ENCODE measurements at places on chromosomes 4 and X. TPM values are rescaled to one million over a fixed set of nuclear protein-coding genes. Genes with fewer than 3 reads are reported as not detected.
A peak's percentile ranks its signal among the peaks of the same experiment; 100 is the strongest.

DNA sequence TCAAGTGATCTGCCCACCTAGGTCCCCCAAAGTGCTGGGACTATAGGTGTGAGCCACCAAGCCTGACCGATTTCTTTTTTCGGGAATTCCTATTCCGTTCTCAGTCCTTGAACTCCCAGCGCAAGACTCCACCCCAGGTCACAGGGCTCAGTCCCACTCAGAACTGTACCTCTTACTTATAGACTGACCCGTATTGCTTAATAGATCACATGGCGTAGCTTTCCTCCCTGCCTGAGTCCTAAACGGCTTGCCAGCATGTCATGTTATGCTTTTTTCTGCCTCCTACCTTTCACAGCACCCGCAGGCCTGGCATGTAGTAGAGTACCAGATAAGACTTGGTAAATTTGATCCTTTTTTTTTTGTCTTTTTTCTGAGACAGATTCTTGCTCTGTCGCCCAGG lies 22.4 kb downstream of the SAT1 start:
- DNase-seq: no peak

DNA sequence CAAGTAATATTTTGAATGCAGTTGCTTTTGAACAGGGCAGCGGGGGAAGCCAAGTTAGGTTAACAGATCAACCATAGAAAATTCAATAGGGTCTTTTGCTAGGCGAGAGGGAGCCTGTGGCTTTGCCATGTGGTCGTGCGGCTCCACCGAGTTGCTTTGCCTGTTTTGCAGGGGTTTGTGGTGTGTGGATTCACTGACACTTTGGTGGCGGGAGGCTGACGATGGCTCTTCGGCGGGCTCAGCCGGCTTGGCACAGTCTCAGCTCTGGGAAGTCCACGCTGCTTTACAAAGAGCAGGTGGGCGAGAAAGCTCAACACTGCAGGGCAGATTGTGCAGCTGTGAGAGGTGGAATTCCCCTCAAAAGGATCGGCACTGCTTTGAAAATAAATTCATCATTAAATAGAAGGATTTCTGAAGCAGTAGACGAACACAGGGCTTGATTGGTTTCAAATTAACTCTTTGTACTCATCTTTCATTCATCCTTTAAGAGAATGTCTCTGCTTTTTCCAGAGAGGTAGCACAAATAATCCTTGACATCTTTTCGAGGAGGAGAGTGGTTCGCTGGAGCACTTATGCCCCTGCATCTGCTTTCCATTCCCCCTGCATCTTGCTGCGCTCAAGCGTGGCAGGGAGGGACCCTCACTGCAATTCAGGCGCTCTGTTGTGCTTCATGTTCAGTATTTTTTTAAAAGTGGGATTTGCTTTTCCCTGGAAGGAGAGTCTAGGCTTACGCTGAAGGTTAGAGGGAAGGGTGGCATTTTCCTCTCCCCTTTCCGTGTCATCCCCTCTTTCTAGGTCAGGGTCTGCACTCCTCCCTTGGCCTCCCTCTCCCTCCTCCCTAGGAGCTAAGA lies 201.8 kb upstream of the LEF1 start:
- no peak for DNase-seq

GRCh38 chr4:64417974-64418373 lies 8.7 kb upstream of the TECRL start:
- DNase-seq: peak; percentile 29

DNA sequence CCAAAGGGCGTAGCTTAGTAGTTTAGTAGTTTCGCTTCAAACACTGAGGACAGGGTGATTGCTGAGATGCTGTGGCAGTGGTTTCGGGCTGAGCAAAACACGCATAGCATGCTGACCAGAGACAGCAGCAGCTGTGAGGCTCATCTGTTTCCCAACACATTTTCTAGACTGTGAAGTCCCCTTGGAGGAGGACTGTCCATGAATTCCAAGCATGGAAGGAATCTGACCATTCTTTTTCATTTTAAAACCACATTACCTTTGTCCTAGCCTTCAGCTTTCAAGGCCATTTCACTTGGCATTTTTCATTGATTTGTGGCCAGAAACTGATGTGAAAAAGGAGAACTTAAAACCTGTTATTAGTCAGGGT lies 240.9 kb downstream of the PALLD start:
- DNase-seq: no peak

- no peak for DNase-seq
Measured at GRCh38 chr4:86482306-86483172, 111.6 kb upstream of the PTPN13 start.

GRCh38 chr4:38943343-38943742 lies 75.7 kb downstream of the FAM114A1 start:
- peak; percentile 45 for DNase-seq

DNA sequence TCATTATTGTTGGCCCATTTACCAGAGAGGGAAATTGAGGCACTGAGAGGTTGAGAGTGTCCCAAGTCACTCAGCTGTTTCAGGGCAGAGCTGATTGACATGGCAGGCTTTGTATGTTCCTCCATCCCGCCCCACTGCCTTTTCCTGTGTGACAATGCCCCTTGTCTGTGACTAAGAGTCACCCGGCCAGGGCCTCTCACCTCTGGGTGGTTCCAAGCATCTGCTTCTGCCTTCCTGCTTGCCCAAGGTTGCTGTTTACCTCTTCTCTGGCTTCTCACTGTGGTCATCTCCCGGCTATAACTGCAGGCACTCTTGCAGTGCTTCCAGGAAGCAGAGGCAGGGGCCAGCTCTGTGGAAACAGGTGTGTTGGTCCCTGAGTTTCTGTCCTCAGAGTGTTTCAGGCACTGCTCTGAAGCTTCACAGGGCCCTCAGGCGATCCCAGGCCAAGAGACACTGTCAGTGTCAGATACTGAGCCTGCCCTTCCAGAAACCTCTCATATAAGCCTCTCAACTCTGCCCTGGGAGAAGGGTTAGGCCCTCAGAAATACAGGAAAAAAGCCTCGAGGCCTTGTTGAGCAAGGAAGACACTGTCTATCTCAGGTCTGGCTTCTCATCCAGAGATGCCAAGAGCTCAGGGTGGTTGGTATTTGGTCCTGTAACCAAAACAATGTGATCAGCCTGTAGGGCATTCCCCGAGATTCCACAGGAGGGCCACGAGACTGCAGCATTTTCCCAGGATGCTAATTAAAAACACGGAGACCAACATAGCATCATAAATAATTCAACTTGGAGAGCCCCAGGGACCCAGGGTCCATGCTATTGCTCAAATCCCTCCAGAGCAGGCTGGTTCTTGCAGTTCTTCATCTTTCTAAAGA lies 42.0 kb upstream of the PROM1 start:
- no peak for DNase-seq

DNA sequence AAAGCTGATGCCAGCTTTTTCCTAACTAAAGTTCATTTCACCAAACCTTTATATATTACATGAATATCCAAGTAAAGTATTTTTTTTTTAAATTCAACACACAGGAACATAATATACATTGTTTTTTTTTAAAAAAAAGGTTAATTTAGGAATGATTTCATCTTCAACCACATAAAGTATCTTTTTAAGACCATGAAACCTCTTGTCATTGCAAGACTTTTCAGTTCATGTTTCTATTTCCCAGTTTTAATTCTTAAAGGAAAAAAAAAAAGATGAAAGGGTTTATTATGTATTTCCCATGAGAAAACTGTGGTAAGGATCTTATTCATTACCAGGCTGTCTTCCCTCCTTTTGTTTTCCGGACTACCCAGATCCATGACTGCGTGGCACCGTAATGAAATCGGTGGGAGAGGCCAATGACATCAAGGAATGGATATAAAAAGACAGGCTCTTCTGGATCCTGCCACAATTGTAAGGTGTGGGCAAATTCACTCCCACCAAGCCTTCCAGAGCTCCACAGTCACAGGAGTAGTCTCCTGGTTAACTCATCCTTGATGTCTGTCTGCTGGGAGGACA lies 84.7 kb upstream of the CBR4 start:
- DNase-seq: no peak

DNA sequence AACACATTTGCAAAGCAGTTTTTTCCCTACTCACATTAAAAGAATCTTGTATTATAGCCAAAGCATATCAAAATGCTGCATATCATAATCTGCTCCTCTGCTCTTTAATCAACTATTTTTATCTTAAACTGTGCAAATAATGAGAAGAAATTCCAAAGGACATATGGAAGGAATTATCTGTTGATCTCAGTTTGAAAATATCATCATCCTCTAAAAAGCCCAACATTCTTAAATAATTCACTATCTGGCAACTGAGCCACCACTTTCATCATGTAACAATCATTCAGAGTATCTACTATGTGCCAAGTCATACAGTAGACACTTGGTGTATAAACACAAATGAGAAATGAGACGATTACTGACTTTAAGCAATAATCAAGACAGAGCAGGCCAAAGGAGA lies 63.0 kb downstream of the PRSS12 start:
- DNase-seq: no peak

DNA sequence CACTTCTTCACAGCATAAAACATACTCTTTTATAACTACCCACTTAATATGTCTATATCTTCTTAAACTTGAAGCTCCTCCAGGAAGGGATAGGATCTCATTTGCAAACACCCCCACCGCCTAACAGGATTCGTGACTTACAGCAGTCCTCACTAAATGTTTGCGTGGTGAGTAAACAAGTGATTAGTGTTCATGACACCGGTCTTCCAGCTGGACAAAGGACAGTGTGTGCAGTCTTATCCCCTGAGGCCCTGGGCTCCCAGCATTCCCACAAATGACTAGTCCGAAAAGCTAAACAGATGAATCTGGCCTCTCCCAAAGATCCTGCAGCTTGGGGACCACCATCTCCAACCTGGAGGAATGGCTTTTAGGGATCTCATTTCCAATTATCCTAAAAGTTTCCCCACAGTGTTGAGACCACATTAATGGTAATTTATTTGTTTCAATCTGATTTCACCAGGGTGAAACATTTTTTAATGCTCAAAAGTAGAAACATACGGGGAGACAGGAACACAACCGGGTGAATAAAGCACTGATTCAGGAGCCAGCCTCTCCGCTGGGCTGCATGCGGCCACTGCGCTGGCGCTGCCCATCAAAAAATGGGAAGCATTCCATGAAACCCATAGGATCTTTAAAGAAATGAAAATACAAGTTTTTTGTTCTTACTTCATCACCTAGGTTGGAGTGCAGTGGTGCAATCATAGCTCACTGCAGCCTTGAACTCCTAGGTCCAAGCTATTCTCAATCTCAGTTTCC lies 69.2 kb downstream of the HADH start:
- DNase-seq: no peak

DNA sequence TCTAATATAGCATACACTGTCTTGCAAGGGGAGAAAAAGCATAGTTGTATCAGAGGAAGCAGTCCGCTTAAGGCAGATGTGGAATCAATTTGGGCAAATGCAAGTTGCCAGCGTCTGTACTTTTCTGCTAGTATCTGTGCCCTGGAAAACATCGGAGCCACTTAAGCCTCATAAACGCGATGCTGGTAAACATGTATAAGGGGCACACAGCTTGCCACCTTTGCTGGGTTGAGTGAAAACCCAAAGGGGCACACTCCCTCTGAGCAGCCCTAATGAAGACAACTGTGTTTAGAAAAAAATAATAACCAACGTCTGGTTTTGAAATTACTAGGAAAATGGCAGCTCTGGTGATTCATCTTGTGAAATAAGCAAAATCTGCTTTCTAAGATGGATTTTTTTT lies 24.3 kb downstream of the SMIM20 start:
- DNase-seq: no peak

DNA sequence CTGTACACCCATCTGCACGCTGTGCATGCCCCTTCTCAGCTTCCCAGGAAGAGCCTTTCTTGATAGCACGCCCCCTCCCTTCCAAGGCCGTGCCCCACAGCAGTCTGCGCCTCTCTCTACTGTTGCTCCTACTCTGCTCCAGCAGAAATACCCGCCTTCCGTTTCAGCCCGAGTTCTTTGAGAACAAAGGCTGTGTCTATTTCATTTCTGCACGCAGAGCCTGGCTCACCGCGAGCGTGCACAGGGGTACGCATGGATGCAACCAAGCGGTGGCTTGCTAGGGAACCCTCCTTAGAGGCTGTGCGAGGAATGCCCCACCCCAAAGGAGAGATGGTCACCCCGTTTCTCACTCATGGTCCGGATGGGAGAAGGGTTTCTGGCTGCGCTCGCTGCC lies 485 bp downstream of the AADAT start:
- no peak for DNase-seq

DNA sequence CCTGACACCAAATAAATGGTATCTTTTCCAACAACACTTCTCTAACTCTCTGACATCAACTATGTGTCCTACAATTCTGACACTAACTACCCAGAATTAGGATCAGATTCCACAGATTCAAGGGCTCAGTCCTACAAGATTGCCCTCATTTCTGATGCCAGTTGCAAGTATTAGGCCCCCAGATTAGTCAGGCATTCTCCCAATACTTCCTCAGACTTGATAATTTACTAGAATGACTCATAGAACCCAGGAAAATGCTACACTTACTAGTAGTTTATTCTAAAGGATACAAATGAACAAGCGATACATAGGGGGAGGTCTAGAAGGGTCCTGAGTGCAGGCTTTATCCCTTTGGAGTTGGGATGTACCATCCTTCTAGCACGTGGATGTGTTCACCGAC lies 8.5 kb downstream of the TIGD2 start:
- no peak for DNase-seq

DNA sequence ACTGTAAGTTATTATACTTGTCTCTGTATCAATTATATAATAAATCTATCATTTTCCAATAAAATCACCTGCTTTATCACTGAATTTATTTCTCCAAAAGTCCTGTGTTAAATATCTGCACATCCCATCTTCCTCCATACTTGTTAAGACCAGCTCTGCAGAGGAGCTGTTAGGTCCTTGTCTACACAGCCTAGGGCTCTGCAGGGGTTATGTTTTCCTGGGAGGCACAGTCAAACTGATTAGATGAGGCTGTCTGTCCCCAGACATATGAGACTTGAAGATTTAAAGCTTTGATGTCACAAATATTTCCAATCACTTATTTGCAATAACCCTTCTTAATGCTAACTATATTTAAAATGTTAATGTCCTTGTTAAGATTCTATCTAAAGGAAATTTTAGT lies 446.8 kb downstream of the TRAM1L1 start:
- no peak for DNase-seq

DNA sequence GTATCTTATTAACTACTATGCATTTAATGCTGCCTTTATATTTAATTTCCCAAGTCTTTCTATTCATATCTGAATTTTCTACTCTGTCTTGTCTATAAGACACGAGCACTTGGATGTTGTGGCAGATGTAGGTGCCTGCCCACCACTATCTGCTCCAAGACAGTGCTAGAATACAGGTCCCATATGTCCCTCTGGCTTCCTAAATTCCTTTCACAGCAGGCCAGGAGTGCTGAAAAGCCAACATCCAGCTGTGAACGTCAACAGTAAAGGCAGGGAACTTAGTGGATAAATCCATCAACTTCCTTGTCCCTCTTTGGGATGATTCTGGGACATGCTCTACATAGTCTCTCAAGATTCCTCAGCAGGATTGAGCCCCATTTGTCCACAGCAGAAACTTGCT lies 245.1 kb upstream of the ETNPPL start:
- no peak for DNase-seq

Gene FHDC1
- total RNA-seq: 0.29 TPM

Gene GRIPAP1
- 8.6 TPM for total RNA-seq

Gene ADH1A
- total RNA-seq: 2.0 TPM

Gene OCRL
- 6.7 TPM for total RNA-seq

Gene ZNF630
- 0.82 TPM for total RNA-seq

Gene RENBP
- 2.6 TPM for total RNA-seq

Gene TRMT2B
- total RNA-seq: 14.4 TPM

Gene HSPA4L
- total RNA-seq: 1.2 TPM

Gene HSFX2
- 0.36 TPM for total RNA-seq
